ENCODE measurements at places on chromosomes 2 and 18.
A peak's percentile ranks its signal among the peaks of the same experiment; 100 is the strongest.

- DNase-seq, result no peak
These were observed 534 bp upstream of the SOCS6 start for GRCh38 chr18:70288171-70288850.

- DNase-seq, result no peak
These were observed 70.6 kb upstream of the WDR75 start for GRCh38 chr2:189370719-189371118.

DNA sequence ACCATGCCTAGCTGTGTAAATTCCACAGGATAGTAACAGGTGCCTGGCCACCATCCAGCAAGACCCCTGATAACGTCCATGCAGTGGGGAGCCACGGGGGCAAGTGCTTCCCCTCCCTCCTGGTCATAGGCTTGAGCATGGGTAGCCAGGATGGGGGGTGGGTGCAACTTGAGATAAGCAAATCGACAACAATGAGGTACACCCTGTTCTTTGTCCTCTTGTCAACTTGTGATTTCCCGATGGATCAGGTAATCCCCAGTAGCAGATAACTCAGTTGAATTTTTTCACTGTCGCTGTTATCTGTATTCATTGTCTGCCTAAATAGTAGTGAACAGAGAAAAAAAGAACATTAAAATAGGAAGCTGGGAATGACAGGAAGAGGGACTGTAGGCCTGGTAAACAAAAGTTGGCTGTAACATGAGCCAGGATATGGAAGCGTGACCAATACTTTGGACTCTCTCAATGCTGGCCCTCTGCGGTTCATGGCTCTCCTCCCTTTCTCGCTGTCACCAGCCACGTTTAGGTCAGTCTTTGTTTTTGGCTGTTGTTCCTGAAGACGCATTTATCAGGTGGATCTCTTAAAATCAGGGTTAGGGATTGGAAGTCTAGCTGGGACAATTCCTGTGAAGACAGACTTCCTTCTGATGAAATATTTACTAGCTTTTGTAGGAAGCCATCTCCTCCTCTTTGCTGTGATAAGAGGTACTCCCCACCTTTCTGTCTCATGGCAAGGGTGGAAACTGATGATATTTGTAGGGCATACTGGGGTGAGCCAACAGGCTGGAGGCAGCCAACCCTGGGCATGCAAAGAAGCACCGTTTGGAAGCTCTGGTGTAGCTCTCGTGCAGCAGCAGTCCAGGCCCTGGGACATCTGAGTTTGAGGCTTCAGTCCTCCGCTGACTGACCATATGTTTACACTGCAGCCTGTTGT, 42.4 kb downstream of the TCF7L1 start:
- no peak for DNase-seq

- DNase-seq, result no peak
These were observed 40.1 kb upstream of the GPD2 start for GRCh38 chr2:156396126-156396525.

GRCh38 chr2:118239284-118239683, 151.0 kb downstream of the INSIG2 start:
- DNase-seq, result no peak

- no peak for DNase-seq
These were observed 212.2 kb upstream of the RAB12 start for GRCh38 chr18:8397034-8397433.

GRCh38 chr2:166413255-166413654, 37.5 kb upstream of the SCN9A start:
- no peak for DNase-seq

DNA sequence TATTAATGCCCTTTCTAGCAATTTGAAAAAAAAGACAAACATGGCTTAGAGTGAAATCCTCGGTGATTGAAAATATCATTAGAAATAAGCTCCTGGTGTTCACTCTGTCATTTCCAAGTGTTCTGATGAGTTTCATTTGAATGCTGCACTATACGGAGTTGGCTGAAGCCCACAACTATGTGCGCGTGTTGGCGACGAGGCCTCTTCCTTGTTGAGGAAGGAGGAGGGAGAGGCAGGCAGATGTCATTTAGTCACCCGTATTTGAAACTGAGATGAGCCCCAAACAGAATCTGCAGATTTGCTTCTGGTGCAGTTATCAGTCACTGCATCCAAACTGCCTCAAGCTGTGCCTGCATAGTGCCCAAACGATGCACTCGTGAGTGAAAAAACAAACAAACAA, 23.5 kb upstream of the SKOR2 start:
- DNase-seq, result no peak

GRCh38 chr2:142286618-142287017, 155.8 kb upstream of the LRP1B start:
- no peak for DNase-seq

DNA sequence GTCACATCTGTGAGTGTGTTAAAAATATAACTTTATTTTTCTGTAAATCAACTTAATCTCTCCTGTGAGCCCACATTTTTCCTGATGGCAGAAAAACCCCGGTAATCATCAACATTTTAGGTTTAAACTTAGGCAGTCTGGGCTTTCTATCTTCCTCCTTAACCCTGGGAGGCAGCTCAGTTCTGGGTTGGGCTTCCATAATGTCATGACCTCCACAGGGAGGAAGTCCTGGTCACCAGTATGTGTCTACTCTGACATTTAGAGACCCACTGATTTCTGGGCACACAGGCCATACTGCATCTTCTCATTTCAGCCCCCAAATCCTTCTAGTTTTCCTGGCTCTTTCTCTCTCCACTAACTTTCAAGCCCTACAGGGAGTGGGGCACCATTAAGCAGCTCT, 181.2 kb downstream of the DYSF start:
- DNase-seq, result no peak

DNA sequence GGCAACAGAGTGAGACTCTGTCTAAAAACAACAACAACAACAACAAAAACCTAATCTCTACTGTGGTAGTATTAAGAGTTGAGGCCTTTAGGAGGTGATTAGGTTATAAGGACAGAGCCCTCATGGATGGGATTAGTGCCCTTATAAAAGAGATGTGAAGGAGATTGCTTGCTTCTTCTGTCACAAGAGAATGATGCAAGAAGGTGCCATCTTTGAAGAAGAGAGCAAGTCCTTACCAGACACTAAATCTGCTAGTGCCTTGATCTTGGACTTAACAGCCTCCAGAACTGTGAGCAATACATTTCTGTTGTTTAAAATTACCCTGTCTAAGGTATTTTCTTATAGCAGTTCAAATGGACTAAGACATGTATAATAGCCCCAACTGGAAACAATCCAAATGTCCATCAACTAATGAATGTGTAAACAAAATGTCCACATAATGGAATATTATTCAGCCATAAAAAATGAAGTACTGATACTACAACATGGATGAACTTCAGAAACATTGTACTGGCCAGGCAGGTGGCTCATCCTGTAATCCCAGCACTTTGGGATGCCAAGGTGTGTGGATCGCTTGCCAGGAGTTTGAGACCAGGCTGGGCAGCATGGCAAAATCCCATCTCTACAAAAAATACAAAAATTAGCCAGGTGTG, 1.6 kb upstream of the ARHGEF33 start:
- DNase-seq, result no peak

- DNase-seq, result no peak
These were observed 25.3 kb downstream of the DYNAP start for GRCh38 chr18:54616220-54616848.

- no peak for DNase-seq
These were observed 123.3 kb downstream of the NCK2 start for GRCh38 chr2:105868060-105868459.

GRCh38 chr18:80191264-80191663, 56.0 kb downstream of the PARD6G start:
- no peak for DNase-seq

- no peak for DNase-seq
These were observed 10.4 kb downstream of the CERKL start for GRCh38 chr2:181646415-181646987.

GRCh38 chr2:228917220-228917619, 353.9 kb downstream of the PID1 start:
- DNase-seq, result no peak

DNA sequence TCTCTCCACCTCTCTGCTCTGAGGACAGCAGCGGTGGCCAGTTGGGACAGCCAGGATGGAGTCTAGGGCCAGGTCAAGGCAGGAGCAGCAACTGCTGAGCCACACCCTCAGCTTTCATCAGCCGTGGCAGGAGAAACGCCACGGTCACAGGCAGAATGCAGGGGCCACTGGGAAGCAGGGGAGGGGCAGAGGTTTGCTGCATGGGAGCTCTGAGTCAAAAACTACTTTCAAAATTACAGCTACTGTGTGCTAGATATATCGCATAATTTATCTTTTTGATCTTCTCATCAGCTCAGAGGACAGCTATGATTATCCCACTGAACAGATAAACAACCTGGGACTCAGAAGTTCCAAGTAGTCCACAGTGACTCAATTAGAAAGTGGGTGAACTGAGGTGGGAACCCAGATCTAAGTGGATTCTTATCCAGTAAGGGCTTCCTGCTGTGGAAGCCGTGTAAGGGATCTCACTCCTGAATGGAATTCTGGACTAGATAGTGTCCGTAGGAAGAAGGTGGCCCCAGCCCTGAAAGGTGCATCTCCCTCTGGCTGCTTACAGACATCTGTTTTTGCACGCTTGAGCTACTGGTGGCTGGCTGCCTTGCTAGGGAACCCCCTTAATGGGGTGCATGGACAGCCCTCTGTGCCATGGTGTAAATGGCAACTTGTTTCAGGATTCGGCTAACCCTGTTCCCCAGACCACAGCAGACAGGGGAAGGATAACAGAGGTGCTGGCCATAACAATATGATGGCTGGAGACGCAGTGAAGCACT, 194.6 kb upstream of the SMAD2 start:
- DNase-seq, result peak; percentile 38

- no peak for DNase-seq
These were observed 89.5 kb downstream of the COL6A3 start for GRCh38 chr2:237324405-237324831.

DNA sequence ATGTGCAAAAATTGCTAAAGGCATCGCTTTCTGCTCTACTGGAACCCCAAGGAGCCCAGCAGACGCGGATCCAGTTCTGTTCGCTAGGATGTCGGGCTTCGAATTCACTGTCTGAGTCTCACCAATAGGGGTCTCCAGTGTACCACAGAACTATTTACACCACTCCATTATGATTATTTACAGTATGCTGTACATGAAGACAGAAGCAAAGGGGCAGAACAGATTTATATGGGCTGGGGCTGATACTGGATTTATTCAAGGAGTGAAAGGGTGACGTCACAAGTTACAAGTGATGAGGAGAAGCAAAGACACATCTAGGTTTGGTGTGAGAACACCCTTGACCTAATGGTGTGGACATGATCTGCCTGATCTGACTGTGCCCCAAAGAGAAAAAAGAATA, 185.3 kb upstream of the ATP5MC3 start:
- no peak for DNase-seq

DNA sequence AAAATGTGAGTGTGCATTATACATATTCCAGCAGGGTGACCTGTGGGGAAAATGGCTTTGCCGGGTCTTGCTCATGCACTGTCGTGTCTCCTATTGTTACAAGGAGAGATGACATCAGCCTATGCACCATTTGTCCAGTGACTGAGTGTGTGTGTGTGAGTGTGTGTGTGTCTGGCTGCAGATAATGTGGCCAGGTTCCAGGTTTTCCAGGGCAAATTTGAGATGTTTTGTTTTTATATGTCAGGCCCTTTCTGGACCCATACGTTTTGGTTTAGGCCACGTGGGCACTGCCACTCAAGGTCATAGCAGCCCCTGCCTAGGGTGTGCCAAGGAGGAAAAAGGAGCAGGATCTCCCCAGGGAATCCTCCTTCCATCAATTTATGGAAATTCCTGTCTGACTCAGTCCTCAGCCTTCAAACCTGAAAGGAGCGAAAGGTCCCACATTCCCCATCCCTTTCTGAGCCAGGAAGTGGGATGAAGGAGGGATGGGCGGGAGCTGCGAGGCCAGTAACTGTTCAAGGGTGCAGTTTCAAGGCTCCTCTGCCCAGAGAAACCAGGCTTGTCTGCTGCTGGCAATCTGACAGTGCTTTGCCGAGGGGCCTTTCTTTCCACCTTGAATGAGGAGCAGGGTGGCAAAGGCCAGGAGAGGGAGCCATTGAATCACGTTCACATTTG, 93.0 kb upstream of the SMAD2 start:
- DNase-seq, result no peak

DNA sequence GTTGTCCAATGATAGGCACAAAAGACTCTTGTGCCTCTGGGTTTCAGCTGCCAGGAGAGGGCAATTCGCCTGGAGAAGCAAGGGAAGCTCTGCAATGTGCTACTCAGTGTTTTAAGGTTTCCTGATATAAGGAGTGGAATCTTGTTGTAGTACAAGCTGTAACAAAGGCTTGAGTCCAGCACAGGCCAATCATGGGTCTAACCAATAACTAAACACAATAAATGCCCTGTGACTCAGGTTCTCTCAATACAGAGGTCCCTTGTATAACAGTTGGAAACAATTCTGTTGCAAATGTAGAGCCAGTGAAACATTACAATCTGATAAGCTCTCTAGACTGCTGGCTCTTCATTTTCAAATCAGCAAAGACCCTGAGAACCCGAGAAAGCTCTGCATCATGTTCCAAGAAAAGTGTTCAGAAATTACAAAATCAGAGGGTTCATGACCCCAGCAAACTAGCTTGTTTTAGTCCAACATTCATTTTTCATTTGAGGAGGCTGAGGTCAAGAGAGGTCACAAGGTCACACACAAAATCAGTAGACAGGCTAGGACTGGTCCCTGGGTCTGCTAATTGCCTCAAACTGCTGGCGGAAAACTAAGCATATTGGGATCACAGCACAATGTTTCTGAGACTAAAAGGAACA, 59.0 kb upstream of the DNMT3A start:
- no peak for DNase-seq

- DNase-seq, result no peak
These were observed 177.3 kb downstream of the HDAC4 start for GRCh38 chr2:239223310-239224198.

DNA sequence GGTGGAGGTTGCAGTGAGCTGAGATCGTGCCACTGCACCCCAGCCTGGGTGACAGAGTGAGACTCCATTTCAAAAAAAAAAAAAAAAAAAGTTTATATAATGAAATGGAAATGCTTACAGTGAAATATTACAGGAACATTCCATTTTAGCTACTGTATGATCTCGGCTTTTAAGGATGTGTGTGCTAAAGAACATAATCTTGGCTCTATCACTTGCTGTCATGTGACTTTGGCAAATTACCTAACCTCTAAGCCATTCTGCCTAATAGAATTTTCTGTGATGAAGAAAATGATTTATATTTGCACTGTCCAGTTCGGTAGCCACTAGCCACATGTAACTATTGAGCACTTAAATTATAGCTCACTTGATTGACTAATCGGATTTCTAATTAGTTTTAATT, 36.3 kb downstream of the SMAD4 start:
- DNase-seq, result no peak

DNA sequence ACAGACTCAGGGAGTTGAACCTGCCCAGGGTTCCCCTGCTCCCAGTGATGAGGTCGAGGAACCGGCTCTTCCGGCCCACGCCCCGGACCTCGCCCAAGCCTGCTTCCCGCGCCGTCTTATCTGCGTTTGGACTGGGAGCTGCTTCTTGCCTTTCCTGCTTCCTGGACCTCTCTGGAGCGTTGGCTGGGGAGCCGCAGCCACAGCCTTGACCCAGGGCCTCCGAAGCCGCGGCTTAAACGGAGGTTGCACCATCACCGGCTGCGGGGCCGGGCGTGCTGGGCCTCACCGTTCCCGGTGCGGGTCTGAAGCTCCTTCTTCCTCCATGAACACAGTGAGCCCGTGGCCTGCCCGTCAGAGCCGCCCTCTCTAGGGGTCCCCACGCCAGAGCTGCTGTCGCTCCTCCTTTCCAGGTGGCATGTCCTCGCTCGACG, 13.3 kb downstream of the NTSR2 start:
- no peak for DNase-seq
